Left lung (tissue), 14 donors: ENCODE measurements at places on chromosomes 12 and 14. TPM values are rescaled to one million over a fixed set of nuclear protein-coding genes. Genes with fewer than 3 reads are reported as not detected.

- no peaks in the 10 kb centered on the region for H3K36me3 ChIP-seq
- H3K27ac ChIP-seq = no peak overlapping the region
- no peak overlapping the region for H3K4me3 ChIP-seq
- no peaks in the 10 kb centered on the region for H3K4me1 ChIP-seq
- H3K27me3 ChIP-seq = no peaks in the 10 kb centered on the region
- DNase-seq = no peak
These were observed 907.6 kb upstream of the FLRT2 start for GRCh38 chr14:84622357-84622756.

DNA sequence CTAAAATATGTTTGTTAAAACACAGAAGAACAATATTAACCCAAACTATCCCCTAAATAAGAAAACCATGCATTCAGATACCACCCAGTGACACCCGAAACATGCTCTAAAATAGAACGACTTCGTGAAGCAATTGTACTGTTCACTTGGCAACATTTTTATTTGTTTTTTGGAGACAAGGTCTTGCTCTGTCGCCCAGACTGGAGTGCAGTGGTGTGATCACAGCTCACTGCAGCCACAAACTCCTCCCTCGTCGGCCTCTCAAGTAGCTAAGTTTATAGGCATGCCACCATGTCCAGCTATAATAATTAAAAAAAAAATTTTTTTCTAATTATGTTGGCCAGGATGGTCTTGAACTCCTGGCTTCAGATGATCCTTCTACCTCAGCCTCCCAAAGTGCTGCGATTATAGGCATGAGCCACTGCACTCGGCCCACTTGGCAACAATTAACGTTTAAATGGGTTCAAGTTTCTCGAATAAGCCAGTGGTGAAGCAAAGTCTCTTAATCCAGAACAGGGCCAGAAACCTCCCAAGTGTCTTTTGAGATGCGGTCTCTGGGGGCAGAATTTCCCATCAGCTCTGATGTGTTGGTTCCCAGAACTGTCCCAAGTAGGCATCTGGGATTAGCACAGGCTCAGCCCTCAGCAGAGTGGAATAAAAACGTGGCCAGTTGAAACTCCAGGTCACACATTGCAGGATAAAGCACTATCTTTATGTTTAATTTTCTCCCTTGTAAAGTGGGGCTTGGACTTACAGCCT is 74.5 kb downstream of the TMCC3 start:
- H3K36me3 ChIP-seq = no peaks in the 10 kb centered on the region
- no peaks in the 10 kb centered on the region for H3K4me1 ChIP-seq
- no peaks in the 10 kb centered on the region for H3K27me3 ChIP-seq
- DNase-seq = no peak
- no peak overlapping the region for H3K27ac ChIP-seq

KCNK13 gene
- 2.8 TPM for total RNA-seq

GRCh38 chr14:88815980-88816379 is 8.5 kb upstream of the TTC8 start:
- DNase-seq = no peak
- H3K4me3 ChIP-seq = no peak overlapping the region
- no peak overlapping the region for H3K27ac ChIP-seq
- H3K4me1 ChIP-seq = no peaks in the 10 kb centered on the region
